Naive thymus-derived CD8-positive, alpha-beta T cell (primary cell): ENCODE measurements at places on chromosomes 2 and 18.

DNA sequence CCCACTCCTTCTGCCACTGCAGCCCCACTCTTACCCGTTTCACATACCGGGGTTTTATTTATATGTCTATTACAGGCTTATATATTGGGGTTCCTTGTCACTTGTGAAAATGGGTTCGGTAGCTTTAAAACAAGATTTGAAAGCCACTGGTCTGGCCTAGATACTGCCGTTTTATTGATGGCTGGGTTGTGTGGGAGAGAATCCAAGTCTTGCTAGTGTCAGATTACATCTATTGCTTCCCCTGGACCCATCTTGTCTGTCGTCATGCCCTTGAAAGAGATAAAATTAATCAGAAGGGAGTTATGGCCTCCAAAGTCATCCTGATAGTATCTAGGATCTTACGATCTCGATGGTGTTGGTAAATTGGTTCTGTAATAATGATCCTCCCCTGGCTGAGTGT is 79.4 kb downstream of the EIPR1 start:
- peaks cover 3% of the 10 kb centered on the region for H3K4me1 ChIP-seq
- H3K27ac ChIP-seq = no peak overlapping the region
- H3K4me3 ChIP-seq = no peak overlapping the region
- H3K27me3 ChIP-seq = no peaks in the 10 kb centered on the region
- DNase-seq = no peak

DNA sequence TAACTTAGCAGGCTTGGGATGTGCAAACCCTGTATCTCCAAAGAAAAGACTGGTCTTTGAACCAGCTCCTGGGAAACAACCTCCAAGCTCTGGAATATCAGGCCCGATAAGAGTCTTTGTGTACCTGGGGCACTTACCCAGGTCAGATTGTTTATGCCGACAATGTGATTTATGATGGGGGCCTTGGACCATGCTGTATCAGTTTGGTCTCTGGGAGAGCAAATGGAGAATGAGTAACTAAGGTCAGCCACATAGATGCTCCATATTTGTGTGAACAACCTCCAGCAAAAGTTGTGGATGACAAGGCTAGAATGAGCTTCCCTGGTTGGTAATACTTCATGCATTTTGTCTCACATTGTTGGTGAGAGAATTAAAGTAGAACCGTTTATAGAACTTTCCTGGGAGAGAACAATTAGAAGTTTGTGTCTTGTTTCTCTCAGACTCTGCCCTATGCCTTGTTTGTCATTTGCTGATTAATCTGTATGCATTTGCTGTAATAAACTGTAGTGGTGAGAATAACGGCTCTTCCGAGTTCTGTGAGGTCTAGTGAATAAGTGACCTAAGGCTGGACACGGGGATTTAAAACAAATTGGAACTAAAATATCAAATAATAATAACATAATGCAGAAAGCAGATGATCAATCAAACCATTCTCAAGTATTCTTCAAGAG is 259.1 kb downstream of the XIRP2 start:
- H3K27me3 ChIP-seq = no peaks in the 10 kb centered on the region
- H3K36me3 ChIP-seq = no peaks in the 10 kb centered on the region
- no peaks in the 10 kb centered on the region for H3K4me1 ChIP-seq
- no peak overlapping the region for H3K27ac ChIP-seq

GRCh38 chr2:230422149-230422548 is 6.1 kb downstream of the SP100 start:
- H3K4me1 ChIP-seq = peaks cover 83% of the 10 kb centered on the region
- peaks cover 14% of the 10 kb centered on the region for H3K36me3 ChIP-seq
- H3K4me3 ChIP-seq = peak overlapping the region; percentile 61
- DNase-seq = no peak
- no peaks in the 10 kb centered on the region for H3K27me3 ChIP-seq

DNA sequence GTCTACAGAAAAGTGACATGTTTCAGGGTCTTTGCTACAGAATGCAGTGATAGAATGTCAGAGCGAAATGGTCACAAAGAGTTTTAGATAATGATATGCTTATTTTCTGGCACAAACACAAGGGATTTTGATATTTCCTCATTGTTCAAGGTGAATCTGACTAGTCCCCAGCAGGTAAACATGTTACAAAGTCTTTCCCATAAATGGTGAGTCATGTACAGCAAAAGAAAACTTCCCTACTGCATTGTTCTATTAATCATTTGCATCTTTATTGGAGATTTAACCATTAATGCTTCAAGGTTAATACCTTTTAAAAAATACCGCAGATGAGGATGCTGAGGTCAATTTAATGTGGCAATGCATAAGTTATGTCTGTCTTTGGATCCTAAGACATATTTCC is 19.1 kb upstream of the TRIB2 start:
- peaks cover 15% of the 10 kb centered on the region for H3K4me1 ChIP-seq
- H3K27ac ChIP-seq = no peak overlapping the region
- H3K27me3 ChIP-seq = no peaks in the 10 kb centered on the region
- H3K36me3 ChIP-seq = no peaks in the 10 kb centered on the region
- H3K4me3 ChIP-seq = no peak overlapping the region
- DNase-seq = no peak

GRCh38 chr2:143726151-143726845 is 597.1 kb downstream of the ARHGAP15 start:
- H3K36me3 ChIP-seq = no peaks in the 10 kb centered on the region
- H3K4me1 ChIP-seq = peaks cover 51% of the 10 kb centered on the region
- H3K4me3 ChIP-seq = no peak overlapping the region
- H3K27me3 ChIP-seq = no peaks in the 10 kb centered on the region
- DNase-seq = no peak

- H3K36me3 ChIP-seq = no peaks in the 10 kb centered on the region
- no peak overlapping the region for H3K4me3 ChIP-seq
- no peak for DNase-seq
- no peaks in the 10 kb centered on the region for H3K4me1 ChIP-seq
- H3K27me3 ChIP-seq = no peaks in the 10 kb centered on the region
- no peak overlapping the region for H3K27ac ChIP-seq
Observed at GRCh38 chr18:39675368-39675767, 2109.8 kb upstream of the CELF4 start.
